Thyroid gland (tissue), 4 donors: ENCODE measurements at places on chromosomes 6 and 20. TPM values are rescaled to one million over a fixed set of nuclear protein-coding genes. Genes with fewer than 3 reads are reported as not detected.

Gene DSE
- 31.0 TPM for total RNA-seq

Gene HEY2
- 3.5 TPM for total RNA-seq

DNA sequence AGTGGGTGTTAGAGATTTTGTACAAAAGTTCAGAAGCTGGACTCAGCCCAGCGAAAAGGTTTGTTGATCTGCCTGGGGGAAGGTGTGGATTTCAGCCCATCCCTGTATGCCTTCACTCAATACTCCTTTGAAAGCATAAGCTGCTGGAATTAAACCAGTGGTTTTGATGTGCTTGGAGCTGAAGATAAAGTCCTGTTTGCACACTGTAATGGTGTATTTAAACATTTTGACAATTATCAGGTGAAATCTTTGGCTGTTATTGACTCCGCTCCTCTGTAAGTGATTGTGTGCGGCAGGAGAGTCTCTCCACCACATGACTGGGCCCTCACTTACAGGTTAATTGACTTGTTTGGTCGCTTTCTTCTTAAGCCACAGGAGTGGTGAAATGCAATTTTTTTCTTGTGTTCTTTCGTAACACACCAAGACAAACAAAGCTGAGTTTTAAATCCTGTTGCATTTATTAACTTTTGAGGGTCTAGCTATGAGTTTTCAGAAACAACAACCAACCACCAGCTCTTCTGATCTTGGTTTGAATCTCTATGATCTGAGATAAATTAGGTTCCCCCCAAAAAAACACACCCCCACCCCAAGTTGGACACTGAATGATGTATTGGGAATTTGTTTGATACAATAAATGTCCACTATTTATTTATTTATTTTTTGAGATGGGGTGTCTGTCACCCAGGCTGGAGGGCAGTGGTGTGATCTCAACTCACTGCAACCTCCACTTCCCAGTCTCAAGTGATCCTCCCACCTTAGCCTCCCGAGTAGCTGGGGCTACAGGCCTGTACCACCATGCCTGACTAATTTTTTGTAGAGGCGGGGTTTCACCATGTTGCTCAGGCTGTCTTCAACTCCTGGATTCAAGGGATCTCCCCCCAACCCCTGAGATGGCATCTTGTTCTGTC is 46.3 kb upstream of the NCOA3 start:
- H3K4me3 ChIP-seq: no peak overlapping the region
- no peak overlapping the region for H3K27ac ChIP-seq
- no peaks in the 10 kb centered on the region for H3K36me3 ChIP-seq
- no peaks in the 10 kb centered on the region for H3K27me3 ChIP-seq
- H3K4me1 ChIP-seq: no peaks in the 10 kb centered on the region
- no peak for DNase-seq

DNA sequence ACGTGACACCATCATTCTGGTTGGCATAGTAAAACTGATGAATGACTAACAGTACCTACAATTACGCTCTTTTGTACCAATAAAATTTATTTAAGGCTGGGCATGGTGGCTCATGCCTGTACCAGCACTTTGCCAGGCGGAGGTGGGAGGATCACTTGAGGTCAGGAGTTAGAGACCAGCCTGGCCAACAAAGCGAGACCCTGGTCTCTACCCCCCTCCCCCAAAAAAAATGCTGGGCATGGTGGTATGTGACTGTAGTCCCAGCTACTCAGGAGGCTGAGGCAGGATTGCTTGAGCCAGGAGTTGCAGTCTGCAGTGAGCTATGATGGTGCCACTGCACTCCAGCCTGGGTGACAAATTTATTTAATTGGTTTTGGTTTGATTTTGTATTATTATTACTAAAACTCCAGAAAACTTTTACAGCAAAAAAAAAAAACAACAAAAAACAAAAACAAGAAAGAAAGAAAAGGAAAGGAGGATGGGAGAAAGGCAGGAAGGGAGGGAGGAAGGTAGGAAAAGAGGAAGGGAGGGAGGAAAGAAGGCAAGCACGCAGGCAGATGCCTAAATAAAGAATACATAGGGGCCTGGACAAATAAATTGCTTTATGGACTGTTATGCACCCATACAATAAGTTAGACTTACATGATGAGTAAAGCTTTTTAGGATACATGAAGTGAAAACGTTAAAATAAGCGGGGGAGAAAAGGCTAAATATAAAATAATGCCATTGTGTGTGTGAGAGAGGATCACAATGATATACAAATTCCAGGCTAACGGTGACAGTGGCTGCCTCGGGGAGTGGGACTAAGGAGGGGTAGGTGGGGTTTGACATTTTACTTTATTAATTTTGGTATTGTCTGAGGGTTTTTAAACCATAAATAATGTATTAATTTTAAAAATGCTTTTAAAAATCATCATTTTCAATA is 682 bp upstream of the ZSCAN9 start:
- H3K4me3 ChIP-seq: no peak overlapping the region
- H3K4me1 ChIP-seq: peaks cover 7% of the 10 kb centered on the region
- H3K36me3 ChIP-seq: peaks cover 18% of the 10 kb centered on the region
- peak overlapping the region; percentile 54 for H3K27ac ChIP-seq

- no peaks in the 10 kb centered on the region for H3K27me3 ChIP-seq
- H3K4me1 ChIP-seq: peaks cover 11% of the 10 kb centered on the region
- no peak overlapping the region for H3K27ac ChIP-seq
- H3K4me3 ChIP-seq: no peak overlapping the region
- H3K36me3 ChIP-seq: no peaks in the 10 kb centered on the region
Observed at GRCh38 chr20:46322641-46323040, 14.3 kb upstream of the CDH22 start.

- H3K27me3 ChIP-seq: no peaks in the 10 kb centered on the region
- H3K36me3 ChIP-seq: no peaks in the 10 kb centered on the region
- no peak overlapping the region for H3K4me3 ChIP-seq
- DNase-seq: no peak
Observed at GRCh38 chr6:142544199-142544838, 242.5 kb downstream of the ADGRG6 start.

DNA sequence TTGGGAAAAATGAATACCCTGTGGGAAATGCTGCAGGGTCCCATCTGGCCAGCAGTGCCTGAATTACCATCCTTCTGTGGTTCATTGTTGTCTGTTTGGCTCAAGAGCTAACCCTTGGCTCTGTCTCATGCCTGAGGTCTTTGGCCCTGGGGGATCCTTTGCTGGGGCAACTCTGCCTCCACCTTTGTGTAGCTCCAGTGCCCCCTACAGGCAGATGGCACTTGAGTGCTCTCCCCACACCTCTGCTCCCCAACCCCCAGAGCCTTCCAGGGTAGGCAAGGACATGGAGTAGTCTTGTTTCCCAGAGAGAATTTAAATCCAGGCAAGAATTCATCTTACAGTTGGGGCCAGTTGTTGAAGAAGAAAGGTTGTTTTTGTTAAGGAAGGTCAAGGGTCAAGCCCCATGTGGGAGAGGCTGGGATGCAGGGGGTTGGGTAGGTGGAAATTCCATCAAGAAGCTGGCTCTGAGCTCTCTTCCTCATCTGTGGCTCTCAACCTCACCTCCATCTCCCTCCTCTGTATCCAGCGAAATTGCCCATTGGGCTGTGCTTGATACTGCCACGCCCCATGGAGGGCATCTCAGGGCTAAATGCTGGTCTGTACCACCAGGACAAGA is 44.2 kb downstream of the ZNF831 start:
- no peak overlapping the region for H3K27ac ChIP-seq
- H3K4me3 ChIP-seq: no peak overlapping the region
- DNase-seq: peak; percentile 40
- H3K4me1 ChIP-seq: peaks cover 18% of the 10 kb centered on the region
- no peaks in the 10 kb centered on the region for H3K27me3 ChIP-seq

DNA sequence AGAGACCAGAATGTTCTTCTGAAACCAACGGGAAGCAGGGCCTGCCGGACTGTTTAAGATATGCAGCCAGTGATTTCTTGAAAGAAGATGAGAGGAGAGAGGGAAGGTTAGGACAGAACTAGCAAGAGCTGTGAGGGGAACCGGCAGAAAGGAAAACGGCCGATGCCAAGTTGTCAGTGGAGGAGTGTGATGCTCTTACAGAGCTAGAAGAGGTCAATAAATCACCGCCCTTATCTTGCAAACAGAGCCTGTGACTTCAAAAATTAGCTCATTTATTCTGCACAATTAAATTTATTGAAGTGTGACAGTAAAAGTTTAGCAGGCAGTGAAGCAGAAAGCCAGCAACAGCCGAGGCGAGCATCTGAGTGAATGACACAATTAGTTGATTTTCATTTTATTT is 509.5 kb upstream of the ID4 start:
- H3K27me3 ChIP-seq: no peaks in the 10 kb centered on the region
- no peaks in the 10 kb centered on the region for H3K4me1 ChIP-seq
- H3K27ac ChIP-seq: no peak overlapping the region
- H3K4me3 ChIP-seq: no peak overlapping the region
- H3K36me3 ChIP-seq: no peaks in the 10 kb centered on the region

- no peaks in the 10 kb centered on the region for H3K4me1 ChIP-seq
- H3K4me3 ChIP-seq: no peak overlapping the region
- H3K36me3 ChIP-seq: no peaks in the 10 kb centered on the region
Observed at GRCh38 chr20:1209447-1210387, 6.5 kb downstream of the C20orf202 start.

DNA sequence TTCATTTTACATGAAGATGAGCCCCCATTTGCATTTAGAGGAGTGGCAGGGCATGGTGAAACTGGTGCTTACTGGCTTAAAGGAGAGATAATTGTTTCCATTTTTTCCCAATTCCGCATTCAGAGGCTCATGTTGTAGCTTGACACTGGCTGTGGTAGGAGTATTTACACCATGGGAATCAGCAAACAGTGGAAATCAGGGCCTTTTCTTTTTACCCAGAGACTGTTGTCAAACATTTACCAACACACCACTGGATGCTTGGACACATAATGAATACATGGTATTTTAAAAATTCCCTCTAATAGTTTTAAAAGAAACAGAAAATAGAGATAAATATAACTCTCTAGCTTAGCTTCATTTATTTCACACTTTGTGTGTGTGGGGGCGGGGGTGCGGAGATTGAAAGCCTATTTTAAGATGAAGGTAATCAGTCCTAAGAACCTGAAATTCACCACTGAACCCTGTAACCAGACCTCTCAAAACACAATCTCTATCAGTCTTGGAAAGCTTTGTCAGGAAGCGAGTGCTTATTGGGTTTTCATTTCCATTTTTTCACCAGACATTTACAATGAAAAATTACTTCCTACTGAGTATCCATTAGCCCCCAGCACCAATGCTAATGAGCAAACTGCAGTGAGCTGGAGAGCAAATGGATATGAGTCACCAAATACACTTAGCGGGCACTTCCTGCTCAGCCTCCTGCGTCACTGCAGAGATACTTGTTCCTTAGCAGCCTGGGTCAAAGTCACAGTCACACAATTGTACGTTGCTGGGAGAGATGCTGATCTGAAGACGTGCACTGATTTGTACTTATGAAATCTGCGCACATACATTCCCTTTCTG is 532.0 kb downstream of the BCKDHB start:
- no peaks in the 10 kb centered on the region for H3K27me3 ChIP-seq
- peak overlapping the region; percentile 70 for H3K27ac ChIP-seq
- peaks cover 13% of the 10 kb centered on the region for H3K4me1 ChIP-seq
- DNase-seq: peak; percentile 61
- no peaks in the 10 kb centered on the region for H3K36me3 ChIP-seq

DNA sequence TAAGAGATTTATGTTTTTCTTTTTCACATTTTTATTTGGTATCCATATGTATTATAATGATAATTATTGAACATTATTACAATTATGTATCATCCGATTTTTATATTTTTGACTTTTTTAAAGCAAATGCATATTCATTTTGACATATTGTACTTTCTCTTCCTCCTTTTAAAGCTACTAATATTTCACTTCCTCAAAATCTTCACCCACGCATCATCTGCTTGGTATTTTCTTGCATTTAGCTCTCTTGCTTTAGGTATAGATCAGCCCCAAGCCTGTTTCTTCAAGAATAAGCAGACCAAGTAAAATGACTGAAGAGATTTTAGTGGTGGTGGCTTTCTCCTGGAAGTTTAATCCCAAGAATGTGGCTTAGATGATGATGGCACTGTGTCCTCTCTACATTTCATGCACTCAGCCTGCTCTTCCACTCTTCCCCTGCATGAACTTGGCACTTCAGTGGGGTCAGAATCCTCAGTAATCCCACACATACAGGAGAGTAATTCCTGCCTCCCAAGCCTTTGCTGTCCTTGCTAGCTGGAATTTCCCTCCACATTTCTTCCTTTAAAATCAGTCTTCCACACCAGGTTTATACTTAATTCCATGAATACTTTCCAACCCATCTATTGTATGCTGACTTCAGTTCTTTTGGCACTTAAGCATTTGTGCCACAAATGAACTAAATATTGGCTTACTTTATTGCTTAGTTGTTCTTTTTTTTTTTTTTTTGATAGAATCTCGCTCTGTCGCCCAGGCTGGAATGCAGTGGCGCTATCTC is 8.2 kb downstream of the NCOA7 start:
- no peak overlapping the region for H3K4me3 ChIP-seq
